ENCODE measurements at places on chromosomes 12 and 14. TPM values are rescaled to one million over a fixed set of nuclear protein-coding genes. Genes with fewer than 3 reads are reported as not detected.

- DNase-seq: no peak
Observed at GRCh38 chr14:94163796-94164195, 10.3 kb upstream of the PPP4R4 start.

DNA sequence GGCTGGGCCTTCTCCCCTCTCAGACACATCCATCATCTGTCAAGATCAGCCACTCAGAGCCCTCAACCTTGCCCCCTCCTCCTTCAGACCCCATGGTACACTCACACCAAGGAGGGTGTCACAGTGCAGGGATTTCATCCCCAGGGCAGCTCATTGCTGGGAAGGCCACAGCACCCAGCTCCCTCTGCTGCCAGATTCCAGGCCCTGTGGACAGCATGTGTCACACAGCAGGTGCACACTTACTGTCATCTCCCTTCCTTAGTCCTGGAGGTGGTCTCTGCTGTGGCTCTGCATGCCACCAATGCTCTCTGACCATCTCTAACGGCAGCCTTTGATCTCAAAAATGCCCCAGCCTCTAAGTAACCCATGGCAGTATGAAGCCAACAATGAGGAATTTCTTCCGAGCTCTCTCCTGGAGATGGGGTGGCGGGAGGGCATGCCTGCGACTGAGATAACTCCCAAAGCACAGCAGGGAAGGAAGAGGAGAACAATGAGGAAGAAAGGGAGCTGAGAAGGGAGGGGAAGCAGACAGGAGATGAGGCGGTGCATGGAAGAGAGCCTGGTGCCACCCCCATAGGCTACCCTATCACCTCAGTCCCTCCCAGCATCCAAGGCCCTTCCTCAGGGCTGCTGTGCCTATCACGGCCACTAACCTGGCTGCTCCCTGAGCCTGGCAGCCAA is 101.0 kb downstream of the SINHCAF start:
- DNase-seq: no peak

DNA sequence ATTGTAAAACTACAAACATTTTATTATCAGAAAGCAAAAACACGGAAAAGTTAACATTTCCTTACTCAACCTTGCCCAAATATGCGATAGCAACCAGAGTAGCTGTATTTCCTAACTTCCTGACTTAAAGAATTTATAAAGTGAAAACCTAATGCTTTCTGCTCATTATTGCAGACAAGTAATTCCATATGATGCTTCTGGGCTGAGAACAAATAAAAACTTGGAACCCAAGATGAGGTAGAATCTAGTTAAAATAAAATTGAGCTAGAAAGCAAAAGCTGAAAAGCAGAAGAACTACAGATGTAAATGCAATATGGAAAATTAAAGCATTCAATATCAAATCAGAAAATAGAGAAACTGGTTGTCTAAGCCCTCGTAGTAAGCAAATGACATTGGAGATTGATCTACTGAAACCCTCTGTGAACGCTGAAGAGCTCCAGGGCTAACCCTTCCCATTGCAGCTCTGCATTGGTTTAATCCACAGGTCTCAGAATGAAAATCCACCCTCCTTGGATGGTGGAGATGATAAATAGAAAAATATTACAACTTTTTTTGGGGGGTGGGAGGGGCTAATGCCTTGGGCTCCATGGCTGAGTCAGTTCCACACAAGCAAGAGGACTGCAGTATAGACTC is 40.7 kb downstream of the CORO1C start:
- DNase-seq: no peak

GRCh38 chr14:90658541-90658967 is 157.7 kb downstream of the TTC7B start:
- DNase-seq: no peak

DNA sequence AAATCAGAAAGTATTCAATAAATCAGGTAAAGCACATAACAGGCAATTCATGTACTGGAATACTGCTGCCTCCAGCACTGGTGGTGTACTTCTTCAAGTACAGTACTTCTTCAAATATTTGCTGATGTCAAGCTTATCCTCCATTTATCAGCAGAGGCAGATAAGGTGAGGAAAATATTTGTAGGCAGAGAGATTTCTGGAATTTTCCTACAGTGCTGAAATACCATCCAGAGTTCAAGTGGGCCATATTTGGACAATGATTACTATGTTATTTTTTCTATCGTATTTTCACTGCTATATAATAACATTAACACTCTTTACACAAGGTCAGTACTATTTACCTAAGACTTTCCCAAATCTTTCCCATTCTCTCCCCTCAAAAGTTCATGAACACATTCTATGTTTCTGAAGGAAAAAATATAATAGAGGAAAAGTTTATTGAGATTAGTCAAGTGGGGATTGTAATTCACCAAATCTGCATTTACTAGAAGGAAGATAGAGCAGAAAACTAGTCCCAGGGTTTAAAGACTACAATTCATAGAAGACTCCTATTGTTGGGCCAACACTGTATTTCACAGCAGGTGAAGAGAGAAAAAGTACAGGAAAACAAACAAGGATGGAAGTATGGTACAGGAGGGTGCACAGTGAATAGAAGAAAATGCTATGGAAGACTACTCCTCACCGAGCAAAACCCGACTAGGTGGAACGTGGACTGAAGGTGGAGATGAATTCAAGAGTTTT is 141.1 kb downstream of the PAWR start:
- DNase-seq: no peak

PRB2 gene
- not detected for total RNA-seq

PRKD1 gene
- not detected for total RNA-seq
